Aorta (tissue), 5 donors: ENCODE measurements at places on chromosomes 5 and 9.
A peak's percentile ranks its signal among the peaks of the same experiment; 100 is the strongest.

DNA sequence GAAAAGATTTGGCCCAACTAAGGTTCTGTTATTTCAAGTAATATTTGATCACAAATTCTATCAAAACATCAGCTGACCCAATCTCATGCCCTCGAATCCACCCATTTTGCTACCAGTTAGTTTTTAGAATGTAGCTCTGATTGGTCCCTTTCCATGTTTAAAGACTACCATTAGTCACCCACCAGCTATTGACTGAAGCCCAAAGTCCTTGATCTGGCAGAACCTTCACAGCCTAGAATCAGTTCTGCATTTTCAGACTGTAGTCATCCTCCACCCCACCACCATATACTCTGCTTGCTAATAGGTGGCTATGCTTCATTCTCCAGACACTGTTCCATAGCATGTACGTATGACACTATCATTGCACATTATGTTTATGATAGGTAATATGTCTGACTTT is 182.2 kb upstream of the TARS1 start:
- no peak for DNase-seq

GRCh38 chr5:177320879-177321278 is 9.2 kb upstream of the MXD3 start:
- DNase-seq, result peak; percentile 76

- no peak for DNase-seq
Observed at GRCh38 chr5:99955006-99955405, 580.2 kb upstream of the FAM174A start.

DNA sequence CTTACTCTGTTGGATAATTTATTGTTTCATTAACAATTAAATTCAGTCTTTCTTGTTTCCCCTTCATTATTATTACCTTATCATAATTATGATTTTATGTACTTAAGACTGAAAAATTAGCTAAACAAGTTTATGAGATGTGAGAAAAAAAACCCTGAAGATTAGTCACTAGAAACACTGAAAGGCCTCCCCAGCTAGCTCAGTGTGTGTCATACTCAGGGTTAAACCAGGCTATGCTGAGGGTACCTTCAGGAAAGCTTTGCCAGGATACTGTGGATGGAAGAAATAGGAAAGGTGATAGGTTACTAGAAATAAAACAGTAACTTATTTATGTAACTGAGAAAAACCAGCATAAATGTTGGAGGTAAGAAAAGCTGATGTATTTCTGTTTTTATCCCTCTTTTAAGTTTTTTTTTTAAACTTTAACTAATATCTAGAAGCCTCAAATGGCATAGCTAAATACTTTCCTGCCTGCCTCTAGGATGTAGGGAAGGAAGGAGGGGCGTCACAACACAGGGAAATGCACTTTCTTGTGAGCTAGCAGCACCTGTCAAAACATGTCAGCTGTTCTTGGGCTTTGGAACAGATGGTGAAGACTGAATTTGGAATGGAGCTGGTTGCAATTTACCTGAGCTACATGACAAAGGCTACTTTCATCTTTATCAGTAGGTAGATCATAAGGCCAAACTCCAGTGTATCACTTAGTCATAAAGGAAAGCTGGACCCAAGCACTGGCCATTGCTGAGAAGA is 24.2 kb downstream of the NMRK1 start:
- DNase-seq, result no peak

GRCh38 chr9:85639675-85640186 is 102.0 kb downstream of the AGTPBP1 start:
- DNase-seq, result no peak

DNA sequence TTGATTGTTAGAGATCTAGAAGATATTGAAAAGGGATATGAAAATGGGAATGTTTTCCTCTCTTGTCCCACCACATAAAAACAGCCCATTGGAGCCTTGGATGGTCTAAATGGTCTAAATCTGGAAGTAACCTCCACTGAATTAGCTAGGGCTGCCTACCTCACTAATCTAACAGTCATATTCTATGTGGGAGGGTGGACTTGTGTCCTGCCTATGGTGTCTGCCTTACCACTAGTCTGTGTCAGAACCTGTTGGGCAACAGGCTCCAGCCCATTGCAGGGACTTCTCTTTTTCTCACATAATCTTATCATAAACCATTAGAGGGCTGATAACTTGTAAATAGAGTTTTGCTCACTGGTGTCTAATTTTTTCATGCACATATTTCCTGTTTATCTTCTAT is 548.8 kb upstream of the CDH18 start:
- no peak for DNase-seq

DNA sequence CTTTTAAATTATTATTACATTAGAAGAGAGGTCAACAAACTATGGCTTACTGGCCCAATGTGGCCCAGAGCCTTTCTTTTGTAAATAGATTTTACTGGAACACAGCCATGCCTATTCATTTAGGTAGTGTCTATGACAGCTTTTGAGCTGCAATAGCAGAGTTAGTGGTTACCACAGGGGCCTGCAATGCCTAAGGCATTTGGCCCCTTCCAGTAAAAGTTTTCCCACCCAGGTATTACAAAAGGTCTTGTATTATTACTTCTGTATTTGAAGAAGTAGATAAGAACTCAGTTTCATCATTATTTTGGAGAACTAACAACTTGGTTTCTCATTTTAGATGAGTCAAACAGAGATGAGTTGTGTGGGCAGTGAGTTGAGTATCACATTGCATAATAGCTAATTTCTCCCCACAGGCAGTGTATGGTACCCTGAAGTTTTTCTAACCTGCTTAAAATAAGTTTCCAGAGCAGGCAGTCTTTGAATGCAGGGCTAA is 9.5 kb downstream of the MTRR start:
- DNase-seq, result no peak

DNA sequence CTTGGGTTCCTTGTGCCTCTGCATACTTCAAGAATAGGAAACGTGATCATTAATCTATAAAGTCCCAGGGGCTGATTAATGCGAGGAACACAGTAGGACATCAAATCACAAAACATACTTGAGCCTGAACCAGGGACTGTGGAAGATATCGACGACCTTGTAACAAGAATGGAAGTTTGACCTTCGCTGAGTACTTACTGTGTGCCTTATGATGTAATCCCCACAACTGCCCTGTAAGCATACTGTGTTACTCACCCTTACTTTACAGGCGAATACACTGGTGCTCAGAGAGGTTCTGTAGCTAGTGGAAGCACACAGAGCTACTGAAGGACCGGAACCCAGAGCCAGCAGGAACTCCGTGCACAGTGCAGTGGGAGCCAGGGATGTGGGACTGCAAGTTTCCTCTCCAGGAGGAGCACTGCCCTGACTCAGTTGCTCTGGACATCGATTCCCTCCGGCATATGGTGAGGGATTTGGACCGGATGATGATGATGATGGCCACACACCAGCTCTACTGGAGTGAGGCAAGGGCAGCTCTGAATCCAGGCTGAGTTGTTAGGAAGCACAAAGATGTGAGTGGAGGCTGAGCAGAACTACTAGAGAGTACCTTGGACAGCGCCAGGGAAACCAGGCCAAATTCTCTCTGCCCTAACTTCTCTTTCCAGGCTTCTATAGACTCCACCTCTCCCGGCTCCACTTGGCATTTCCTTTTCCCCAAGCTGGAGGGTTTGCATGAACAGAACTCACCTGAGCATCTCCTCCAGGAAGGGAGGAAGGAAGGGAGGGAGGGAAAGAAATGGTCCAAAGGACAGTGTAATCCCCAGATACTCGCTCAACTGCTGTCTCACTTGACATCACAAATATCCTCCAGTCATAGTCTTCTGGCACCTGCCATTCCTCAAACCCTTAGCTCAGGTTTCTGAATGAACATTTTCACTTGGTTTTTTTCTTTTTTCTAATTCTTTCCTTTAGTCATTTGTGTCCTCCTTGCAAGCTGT is 1.5 kb upstream of the GABBR2 start:
- DNase-seq, result no peak

DNA sequence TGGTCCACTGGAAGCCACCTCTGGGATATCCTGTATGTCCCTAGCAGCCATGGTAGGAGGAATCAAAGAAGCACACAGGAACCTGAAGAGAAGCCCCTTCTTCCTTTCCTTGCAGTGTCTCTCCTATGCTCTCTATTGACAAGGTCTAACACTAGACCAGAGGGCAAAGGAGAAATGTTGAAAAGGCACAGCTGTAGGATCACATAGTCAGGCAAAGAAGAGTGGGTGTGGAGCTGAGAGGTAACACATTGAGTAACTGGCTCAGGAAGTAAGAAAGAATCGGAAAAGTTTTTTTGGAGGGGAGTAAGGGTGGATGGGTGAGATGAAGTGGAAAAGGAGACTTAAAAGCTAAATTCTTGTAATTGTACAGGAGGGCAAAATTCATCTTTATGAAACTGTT is 100.1 kb downstream of the FOCAD start:
- no peak for DNase-seq

DNA sequence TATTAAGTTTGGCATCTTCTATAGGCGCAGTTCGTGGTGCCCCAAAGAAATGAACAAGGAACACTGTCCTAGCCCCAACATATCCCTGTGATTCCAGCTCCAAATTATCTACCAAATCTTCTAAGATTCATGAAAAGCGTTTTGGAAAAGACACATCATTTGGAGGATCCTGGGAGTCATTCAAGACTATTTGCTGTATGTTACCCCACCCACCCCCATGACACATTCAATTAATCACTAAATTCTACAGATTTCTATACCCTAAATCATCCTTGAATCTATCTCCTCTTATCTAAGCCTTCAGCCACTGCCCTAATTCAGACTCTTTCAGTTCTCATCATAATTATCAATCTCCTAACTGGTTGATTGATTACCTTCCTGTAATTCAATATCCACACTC is 5.5 kb upstream of the RUSC2 start:
- no peak for DNase-seq

- DNase-seq, result no peak
Observed at GRCh38 chr5:8905021-8905420, 640.9 kb downstream of the SEMA5A start.

DNA sequence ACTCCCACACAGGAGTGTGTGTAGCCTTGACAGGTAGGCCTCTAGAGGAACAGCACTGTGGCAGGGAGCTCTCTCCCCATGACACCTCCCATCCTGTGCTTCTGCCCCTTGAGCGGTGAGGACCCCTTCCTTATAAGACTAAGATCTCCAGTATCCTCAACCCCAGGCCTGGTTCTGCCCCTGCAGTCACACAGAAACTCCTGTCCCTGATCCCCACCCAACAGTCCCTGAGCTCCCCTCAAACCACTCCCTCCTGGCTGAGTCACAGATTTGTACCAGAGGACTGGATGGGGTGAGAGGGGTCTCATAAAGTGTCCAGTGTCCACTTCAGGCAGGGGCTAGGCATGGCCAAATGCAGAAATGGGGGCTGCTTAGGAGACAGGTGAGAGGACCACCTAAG is 47.8 kb upstream of the CDKN2AIPNL start:
- DNase-seq, result no peak

DNA sequence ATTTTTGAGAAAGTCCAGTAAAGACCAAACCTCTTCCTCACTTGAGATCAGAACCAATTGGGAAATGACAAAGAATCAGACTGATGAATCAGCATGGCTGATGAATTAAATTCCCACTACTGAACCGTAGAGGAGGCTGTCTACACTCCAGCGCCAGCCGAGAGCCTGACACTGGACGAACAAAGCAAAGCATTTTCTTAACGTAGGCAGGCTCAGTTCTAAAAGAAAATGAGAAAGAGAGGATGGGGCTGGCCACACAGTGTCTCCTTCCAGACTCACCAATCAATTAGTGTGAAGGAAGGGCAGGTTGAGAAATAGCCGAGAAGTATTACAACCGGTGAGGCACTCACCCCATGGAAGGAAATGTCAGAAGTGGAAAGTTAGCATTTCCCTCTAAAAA is 49.4 kb downstream of the ITGA1 start:
- peak; percentile 71 for DNase-seq

DNA sequence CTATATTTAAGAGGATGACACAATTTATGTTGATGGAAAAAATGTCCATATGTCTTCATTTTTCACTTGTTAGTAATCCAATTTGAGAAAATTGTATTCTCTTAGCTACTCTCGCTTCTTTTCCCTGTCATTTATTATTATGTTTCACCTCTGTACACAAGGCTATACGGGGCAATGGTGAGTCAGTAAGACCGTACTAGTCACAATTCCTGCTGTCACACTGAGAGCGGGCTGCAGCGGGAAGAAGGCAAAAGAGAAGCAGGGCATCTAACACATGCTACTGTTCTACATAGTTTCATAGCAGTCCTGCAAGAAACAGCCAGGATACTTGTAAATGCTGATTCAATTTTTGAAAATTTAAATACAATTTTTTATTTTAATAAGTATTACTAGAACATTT is 23.3 kb upstream of the PRDM9 start:
- no peak for DNase-seq

GRCh38 chr5:10949856-10950630 is 189.0 kb upstream of the DAP start:
- no peak for DNase-seq

DNA sequence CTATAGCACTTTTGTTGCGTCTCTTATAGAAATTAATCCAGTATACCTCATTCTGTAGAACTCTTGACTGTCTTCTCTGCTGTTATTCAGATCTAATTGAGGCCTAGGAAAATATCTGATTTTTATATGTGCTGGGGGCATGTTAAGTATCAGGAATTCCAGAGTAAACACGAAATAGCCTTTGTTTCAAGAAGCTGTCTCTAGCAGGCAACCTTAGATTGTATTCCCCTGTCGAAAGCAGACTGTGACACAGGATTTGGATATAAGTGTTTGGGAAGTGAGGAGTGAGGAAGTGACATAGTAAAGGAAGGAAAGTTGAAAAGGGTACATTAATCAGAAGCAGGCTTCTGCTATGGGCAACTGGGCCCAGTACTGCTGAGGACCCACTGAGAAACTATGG is 72.1 kb upstream of the RASA1 start:
- no peak for DNase-seq

DNA sequence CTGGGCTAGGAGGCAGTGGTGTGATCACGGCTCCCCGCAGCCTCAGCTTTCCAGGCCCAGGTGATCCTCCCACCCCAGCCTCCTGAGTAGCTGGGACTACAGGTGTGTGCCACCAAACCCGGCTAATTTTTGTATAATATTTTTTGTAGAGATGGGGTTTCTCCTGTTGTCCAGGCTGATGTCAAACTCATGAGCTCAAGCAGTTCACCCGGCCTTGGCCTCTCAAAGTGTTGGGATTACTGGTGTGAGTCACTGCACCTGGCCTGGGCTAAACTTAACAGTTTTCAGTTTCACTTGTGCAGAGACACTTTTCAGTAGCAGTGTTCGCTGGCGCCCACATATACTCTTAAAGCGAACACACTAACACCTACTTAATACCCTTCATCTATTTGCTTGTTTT is 205.6 kb upstream of the ZNF608 start:
- DNase-seq, result no peak

GRCh38 chr5:138065102-138065501 is 18.7 kb upstream of the WNT8A start:
- DNase-seq, result no peak

DNA sequence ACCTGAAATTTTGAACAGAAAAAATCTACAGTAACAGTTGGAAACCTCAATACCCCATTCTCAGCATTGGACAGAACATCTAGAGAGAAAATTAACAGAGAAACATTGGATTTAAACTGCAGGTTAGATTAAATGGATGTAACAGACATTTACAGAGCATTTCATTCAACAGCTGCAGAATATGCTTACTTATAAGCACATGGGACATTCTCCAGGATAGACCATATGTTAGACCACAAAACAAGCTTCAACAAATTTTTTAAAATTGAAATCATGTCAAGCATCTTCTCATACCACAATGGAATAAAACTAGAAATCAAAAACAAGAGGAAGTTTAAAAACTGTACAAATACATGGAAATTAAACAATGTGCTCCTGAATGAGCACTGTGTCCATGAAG is 316.3 kb downstream of the FAM170A start:
- no peak for DNase-seq

- DNase-seq, result no peak
Observed at GRCh38 chr5:88813805-88814575, 69.0 kb downstream of the MEF2C start.

- DNase-seq, result no peak
Observed at GRCh38 chr5:180382926-180383325, 29.8 kb upstream of the GFPT2 start.
